CD4-positive, CD25-positive, alpha-beta regulatory T cell (primary cell): ENCODE measurements at places on chromosomes 2 and 18. TPM values are rescaled to one million over a fixed set of nuclear protein-coding genes. Genes with fewer than 3 reads are reported as not detected.

MOGAT1 gene
- not detected for total RNA-seq

C1GALT1C1L gene
- total RNA-seq: not detected

DNAH7 gene
- total RNA-seq: not detected

EGR4 gene
- total RNA-seq: 0.69 TPM

TCF4 gene
- 2.4 TPM for total RNA-seq

EML6 gene
- total RNA-seq: 0.59 TPM

UGT1A3 gene
- not detected for total RNA-seq

CHRNG gene
- total RNA-seq: not detected

DAW1 gene
- total RNA-seq: not detected

AQP12B gene
- total RNA-seq: not detected

PRKAG3 gene
- total RNA-seq: not detected

DNA sequence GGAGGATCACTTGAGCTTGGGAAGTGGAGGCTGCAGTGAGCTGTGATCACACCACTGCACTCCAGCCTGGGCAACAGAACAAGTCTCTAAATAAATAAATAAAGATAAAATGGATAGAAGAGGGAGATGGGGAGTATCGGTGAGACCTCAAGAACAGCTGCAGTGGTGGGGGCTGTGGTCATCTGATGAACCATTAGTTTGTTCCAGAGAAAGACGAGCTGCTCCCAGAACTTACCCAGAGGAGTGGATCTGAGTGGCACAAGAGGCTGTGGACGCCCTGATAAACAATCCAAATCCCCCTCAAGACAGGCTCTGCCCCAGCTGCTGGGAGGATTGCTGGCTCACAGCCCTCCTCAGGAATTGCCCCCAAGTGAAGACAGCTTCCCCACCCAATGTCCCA, 26.7 kb downstream of the TMEM127 start:
- DNase-seq: no peak

GRCh38 chr2:236602678-236603077, 33.1 kb downstream of the ACKR3 start:
- no peak for DNase-seq

DNA sequence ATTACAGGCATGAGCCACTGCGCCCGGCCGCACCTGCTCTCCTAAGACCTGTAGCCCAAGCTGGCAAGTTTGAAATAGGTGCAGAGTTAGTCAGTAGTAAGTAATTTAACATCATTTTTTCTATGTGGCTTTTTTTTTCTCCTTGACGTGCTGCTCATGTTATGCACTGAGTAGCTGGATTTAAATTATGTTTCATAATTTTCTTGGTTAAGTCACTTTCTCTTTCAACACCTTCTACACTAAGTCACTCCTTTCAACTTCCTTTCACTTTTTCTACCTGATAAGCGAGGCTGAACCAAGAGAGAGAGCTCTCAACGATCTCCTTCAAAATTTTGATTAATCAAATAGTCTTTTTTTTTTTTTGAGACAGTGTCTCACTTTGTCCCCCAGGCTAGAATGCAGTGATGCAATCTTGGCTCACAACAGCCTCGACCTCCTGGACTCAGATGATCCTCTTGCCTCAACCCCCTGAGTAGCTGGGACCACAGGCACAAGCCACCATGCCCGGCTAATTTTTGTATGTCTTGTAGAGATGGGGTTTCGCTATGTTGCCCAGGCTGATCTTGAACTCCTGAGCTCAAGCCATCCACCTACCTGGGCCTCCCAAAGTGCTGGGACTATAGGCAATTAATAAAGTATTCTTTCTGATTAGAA, 13.1 kb downstream of the CASP8 start:
- peak; percentile 43 for DNase-seq

DNA sequence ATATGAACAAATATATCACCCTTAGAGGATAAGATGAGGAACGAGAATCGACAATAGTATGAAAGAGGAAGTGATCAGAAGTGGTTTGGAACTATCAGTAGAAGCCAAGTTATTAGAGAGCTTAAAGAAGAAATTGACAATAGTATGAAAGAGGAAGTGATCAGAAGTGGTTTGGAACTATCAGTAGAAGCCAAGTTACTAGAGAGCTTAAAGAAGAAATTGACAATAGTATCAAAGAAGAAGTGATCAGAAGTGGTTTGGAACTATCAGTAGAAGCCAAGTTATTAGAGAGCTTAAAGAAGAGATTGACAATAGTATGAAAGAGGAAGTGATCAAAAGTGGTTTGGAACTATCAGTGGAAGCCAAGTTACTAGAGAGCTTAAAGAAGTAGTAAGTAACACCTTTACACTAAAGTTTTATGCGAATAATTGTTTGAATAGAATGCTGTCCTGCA, 175.5 kb downstream of the ZNF407 start:
- no peak for DNase-seq

DNA sequence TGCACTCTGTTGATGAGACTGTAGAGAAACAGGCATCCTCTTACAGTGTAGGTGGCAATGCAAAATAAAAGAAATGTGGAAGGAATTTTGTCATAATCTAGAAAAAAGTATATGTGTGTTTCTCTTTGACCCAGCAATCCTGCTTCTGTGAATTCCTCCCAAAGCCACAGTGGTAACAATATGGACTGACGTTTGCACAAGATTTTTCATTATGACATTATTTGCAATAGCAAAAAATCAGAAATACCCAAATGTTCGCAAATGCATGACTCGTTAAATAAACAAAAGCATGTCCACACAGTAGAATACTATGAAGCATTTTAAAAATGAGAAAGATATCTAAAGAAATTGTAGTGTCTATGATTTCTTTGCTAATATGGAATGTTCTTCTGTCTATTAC, 255.2 kb upstream of the NRP2 start:
- no peak for DNase-seq

DNA sequence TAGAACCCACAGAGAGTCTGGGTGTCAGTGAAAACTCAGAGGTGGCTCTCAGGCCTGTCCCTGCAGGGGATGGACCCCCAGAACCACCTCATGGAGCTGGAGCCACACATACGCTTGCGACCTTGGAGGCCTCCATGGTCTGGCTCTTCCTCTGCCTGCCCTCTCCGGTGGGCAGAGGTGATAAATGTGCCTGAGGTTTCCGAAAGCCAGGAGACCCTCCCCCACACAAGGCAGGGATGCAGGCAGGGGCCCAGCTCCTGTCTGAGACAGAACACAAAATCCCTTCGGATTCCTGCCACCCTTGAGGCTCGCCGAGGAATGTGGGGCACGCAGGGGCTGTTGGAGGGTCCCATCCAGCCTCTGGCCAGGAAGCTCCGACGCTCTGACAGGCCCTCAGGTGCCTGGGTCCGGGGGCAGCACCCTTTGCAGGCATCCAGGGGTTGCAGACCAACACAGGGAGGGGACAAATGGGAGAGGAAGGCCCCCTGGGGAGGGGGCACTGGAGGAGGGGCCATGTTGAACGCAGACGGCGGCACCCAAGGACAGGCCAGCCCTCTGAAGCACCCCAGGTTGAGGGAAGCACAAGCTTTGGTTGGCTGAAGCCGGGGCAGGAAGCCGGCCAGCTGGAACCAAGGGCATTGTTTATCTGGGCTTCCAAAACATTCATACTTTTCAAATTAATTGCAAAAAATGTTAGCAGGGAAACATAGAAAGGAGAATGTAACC, 4.1 kb upstream of the SNED1 start:
- no peak for DNase-seq

DNA sequence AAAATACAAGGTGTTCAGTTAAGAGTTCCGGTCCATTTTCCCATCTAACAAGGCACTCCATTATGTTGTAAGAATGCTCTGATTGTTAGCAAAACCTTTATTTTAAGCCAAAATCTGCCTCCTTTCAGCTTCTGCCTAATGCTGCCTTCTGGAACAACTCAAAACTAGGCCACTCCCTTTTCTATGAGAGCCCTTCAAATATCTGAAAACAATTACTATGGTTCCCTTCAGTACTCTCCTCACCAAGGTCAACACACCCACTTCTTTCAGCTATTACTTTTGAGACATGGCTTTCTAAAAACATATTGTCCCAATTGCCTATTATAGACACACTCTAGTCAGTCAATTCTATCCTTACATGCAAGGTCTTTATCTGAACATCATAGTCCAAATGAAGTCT, 429.4 kb downstream of the ERBB4 start:
- no peak for DNase-seq

GRCh38 chr18:28007841-28008240, 169.1 kb downstream of the CDH2 start:
- DNase-seq: no peak

DNA sequence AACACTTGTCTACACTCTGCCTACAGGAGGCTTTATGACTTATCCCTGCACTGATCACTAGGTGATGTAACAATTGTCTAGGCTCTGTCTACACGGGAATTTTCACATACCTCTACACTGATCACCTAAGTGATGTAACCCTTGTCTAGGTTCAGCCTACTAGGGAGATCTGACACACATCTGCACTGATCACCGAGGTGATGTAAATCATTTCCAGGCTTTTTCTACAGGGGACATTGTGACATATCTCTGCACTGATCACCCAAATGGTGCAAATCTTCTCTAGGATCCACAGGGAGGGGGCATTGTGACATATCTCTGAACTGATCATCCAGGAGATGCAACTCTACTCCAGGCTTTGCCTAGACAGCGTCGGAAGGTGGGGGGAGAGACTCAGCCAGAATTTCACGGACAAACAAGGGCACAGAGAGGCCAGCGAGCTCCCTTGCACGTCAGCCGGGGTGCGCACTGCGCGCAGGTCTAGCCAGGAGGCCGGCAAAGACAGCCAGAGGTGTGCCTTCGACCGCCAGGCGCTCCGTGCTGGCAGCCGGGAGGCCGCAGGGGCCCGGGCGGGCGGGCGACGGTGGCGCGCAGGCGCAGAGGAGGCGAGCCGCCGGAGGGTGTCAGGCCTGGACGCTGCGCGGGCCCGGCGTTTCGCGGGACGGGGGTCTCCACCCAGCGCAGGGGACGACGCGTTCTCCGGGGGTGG, 46.9 kb upstream of the USP14 start:
- peak; percentile 63 for DNase-seq
